ENCODE measurements at places on chromosomes 4 and X.

DNA sequence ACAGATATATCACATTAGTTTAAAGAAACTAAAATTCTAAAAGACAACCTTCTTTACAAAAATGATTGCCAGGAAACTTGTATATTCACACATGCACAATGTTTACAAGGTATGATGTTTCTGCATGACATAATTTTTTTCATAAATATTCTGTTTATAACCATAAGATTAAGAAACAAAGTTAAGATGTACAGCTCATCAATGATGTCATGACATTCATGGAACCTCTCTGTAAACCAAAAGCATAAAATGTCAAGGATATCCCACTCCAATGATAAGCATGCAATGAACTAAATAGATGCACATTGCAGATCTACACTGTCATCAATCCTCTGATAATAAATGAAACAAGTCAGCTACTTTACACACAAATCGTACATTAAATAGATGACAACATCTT, 136.0 kb downstream of the MAB21L2 start:
- no peak for DNase-seq

DNA sequence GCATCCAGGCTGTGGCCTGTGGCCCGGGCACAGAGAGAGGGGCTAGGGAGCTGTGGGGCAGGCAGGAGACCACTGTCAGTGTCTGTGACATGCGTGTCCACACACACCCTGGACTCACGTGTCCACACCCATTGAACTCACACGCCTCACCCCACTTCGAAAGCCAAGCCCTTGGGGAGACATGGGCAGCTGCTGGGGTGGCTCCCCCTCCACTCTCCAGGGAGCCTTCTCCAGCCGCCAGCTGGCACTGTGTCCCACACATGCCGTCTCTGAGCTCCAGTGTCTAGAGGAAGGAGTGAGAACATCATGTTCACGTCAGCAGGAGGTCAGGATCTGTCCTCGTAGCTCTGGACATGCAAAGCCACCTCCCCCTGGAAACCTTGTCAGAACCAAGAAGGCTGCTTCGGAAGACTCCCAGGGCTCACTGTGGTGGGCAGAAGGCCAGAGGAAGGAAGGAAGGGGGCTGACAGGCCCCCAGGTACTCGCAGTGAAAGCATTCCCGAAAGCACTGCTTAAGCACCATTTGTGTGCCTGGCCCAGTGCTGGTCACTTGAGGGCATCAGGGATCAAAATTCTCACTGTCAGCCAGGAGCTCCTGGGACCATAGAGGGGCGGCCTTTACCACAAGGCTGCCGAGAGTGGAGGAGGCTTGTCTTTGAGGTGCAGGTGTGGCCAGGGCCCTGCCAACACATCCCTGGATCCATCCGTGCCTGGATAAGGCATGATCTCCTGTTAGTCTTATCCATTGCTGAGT, 61.4 kb downstream of the HTRA3 start:
- no peak for DNase-seq

DNA sequence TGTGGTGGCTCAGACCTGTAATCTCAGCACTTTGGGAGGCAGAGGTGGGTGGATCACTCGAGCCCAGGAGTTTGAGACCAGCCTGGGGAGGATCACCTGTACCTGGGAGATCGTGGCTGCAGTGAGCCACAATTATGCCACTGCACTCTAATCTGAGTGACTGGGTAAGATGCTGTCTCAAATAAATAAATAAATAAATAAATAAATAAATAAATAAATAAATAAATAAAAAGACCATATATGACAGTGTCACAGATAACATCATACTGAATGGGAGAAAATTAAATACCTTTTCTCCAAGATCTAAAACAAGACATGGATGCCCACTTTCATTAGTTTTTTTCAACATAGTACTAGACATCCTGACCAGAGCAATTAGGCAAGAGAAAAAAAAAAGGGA, 182.8 kb downstream of the FAM47A start:
- no peak for DNase-seq

DNA sequence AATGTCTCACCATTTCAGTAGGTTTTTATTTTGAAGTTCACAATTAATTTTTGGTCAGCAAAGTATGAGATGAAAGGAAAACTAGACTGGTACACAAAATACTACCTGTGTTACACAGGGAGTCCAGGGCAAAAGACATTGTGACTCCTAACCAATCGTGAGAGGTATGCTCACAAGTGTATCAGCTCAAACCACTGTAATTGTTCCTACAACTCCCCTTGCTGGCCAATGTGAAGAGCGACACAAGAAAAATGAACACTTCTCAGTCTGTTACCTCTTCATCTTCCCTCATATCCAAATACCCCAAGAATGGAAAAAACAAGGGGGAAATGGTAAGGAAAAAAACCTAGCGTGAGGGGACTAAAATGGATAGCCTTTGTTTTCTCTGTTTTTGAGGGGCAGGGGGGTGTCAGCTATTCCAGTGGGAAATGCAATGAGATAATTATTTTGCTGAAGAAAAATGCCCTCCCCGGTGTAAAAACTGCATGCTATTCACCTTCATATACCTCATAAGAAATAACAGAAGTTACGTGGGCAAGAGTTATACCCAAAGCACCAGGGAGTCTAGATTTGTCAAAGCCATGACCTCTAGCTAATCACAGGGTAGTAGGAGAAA, 30.6 kb upstream of the NSUN7 start:
- peak; percentile 52 for DNase-seq

- DNase-seq, result peak; percentile 29
Measured at GRCh38 chr4:25813448-25814106, 49.2 kb downstream of the SEL1L3 start.
